Kidney capillary endothelial cell (primary cell): ENCODE measurements at places on chromosomes 5 and 9.

- no peak for DNase-seq
Observed at GRCh38 chr9:123637945-123638634, 282.1 kb downstream of the CRB2 start.

DNA sequence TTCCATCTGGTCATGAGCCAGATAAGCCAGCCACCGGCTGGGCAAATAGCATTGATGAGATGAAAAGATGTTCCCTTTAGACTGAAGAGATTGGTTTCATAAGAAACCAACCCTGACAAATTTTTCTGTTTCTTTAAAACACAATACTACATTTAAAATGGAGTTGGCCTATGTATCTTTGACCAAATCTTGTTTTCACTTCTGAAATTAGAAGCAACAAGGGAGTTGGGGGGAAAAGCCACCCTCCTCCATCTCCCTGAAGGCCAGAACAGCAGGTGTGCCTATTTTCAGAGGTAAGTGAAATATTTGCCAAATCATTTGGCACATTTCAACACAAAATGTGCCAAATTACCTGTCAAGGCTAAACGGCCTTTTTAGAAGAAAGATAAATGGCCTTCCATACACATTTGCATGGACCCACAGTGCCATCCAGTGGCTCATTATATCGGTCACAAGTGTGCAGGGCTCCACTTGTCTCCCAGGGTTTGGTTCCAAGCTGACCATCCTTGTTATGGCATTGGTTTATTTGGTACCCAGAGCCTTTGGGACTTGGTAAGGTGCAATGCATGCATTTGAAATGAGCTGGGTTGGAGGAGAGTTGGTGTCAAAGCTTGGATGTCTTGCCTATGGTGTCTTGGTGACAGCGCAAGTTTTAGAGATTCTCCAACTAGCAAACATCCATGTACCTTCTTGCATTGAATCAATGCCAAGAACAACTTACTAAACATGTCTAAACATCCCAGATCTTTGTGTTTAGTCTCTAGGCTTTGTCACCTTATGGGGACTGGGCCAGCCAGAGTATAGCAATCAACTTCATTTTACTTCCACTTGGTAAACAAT is 372.0 kb upstream of the KIF2A start:
- DNase-seq: peak; percentile 55

- no peak for DNase-seq
Observed at GRCh38 chr9:77013932-77014596, 5.4 kb upstream of the FOXB2 start.

GRCh38 chr5:43227655-43228054 is 35.6 kb downstream of the NIM1K start:
- peak; percentile 18 for DNase-seq

DNA sequence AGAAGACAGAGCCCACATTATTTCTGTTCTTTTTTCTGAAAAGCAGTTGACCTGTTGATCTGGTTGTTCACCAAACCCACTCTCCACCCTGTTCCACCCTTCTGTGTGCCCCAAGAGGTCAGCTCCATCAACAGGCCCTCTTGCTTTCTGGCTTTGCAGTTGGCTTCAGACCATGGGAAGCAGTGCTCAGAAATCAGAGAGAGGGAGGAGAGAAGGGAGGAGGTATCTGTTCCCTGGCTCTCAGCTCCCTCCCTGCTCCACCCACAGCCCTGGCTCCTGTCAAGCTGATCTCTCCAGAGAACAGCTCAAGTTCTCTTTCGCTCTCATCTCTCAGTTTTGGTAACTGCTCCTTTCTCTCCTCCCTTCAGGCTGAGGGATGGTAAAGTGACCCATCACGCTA is 144.2 kb upstream of the RAI14 start:
- no peak for DNase-seq

- DNase-seq: peak; percentile 46
Observed at GRCh38 chr5:138544181-138545134, 1.4 kb upstream of the ETF1 start.
